ENCODE measurements at places on chromosomes 5 and 9.

DNA sequence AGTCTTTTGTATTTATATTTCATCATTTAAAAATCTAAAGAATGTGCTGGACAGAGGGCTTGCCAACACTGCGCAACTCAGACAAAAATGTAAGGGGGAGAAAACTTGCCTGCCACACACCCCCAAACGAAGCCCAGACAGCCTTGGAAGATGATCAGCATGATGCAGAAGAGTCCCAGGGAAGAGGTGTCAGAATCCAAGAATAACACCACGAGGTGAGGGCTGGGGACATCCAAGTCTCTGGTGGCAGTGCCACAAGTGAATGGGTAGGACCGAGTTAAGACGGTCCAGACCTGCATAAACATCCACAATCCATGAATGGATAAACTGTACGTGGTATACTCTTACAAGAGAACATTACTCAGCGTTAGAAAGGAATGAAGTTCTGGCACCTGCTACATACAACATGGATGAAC, 10.4 kb downstream of the EPB41L4B start:
- DNase-seq: no peak

- DNase-seq: no peak
These were observed 310.3 kb downstream of the TRIM36 start for GRCh38 chr5:114859438-114859735.

DNA sequence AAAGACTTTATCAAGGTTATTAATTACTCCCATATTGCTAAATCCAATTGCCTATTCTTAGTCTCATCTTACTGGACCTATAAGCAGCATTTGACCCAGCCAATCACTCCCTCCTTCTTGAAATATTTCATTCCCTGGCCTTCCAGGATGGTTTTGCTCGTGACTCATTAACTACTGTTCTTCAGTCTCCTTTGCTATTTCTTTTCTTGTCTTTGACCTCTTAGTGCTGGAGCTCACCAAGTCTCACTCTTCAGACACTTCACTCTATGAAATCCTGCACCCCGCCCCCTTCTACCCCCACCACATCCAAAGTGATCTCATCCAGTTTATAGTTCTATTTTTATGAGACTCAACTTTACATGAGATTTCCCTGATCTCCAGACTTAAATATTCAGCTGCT, 803.1 kb upstream of the WWC1 start:
- DNase-seq: no peak

- no peak for DNase-seq
These were observed 438.1 kb downstream of the MAT2B start for GRCh38 chr5:163943546-163943945.

DNA sequence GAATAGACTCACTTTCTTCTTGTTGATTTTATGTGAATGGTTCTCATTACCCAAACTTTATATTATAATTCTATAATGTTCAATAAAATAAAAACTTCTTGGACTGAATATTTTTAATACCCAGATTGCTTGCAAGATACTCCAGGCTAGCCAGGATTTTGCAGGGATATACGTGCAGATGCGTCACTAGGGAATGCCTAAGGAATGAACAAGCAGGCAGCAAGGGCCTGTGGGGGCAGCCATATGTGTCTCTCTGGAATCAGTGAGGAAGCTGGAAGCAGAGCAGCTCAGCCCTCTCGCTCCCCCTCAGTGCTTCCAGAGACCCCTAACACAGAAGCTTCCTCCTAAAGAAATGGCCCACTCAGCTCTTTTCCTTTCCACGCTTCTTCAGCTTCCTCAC, 457.4 kb downstream of the CCDC171 start:
- DNase-seq: no peak

DNA sequence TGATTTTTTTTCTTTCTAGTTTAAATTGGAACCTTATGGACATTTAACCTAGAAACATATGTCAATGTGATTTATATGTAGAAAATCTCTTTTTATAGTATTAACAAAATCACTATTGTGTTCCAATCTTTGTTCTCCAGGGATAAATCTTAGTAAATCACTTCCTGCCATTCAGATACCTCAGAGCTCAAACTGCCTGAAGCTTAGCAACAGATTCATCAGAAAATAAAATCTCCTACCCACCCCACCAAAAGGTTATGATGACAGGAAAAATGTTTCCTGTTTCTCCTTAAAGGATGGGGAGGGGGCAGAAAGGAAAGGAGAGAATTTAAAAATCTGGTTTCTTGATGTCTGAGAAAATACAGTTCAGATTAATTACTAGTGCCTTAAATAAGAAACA, 105.0 kb upstream of the TUT7 start:
- no peak for DNase-seq

DNA sequence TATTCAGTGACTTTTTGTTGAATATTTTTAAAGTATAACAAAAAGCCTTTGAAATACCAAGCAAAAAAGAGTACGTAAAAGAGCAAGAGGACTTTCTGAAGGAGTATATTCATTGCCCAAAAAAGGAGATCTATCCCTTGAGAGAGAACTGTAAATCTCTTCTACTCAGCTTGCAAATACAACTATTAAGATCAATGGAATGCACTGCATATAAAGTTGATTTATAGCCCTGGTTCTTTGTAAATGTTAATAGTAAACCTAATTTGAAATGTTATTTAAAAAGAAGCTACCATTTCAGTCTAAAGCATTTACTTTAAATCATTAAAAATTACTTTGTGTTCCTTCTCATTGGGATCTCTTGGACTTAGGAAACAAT, 168.1 kb downstream of the PDE4D start:
- peak; percentile 68 for DNase-seq

- DNase-seq: no peak
These were observed 128.1 kb downstream of the GIN1 start for GRCh38 chr5:102991802-102992201.

DNA sequence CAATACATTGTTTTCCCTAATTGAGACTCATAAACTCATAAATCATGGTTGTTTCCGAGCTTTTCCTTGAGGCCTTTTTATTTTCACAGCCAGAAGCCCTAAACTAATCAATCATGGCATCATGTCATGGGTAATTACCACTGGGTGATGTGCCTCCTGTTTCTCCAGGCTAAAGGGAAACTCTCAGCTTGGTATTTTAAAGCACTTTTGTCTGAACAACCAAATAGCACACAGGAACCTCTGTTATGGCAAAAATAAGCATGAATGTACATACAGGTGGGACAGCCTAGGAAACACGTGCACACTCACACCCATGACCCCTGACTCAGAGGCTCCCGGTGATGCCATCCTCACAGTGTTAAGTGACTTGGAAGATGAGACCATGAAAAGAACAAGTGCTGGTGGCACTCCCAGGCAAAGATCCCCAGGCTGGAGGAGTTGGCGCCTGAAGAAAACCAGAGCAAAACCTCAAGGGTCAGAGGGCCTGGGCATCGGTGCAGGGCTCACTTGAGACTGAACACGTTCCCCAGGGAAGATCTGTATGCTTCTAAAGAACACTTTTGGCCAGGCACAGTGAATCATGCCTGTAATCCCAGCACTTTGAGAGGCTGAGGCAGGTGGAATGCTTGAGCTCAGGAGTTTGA, 154.3 kb downstream of the ROR2 start:
- DNase-seq: no peak

DNA sequence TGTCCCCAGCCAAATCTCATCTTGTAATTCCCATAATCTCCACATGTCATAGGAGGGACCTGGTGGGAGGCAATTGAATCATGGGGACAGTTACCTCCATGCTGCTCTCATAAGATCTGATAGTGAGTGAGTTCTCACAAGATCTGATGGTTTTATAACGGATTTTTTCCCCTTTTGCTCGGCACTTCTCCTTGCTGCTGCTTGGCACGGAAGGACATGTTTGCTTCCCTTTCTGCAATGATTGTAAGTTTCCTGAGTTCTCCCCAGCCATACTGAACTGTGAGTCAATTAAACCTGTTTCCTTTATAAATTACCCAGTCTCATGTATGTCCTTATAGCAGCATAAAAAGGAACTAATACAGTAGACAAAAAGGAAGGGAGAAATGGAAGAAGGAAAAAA, 76.7 kb upstream of the CCNG1 start:
- DNase-seq: no peak

GRCh38 chr5:75993643-75994520, 89.3 kb upstream of the SV2C start:
- DNase-seq: no peak

GRCh38 chr9:78035383-78035993, 3.9 kb upstream of the GNAQ start:
- DNase-seq: peak; percentile 45

DNA sequence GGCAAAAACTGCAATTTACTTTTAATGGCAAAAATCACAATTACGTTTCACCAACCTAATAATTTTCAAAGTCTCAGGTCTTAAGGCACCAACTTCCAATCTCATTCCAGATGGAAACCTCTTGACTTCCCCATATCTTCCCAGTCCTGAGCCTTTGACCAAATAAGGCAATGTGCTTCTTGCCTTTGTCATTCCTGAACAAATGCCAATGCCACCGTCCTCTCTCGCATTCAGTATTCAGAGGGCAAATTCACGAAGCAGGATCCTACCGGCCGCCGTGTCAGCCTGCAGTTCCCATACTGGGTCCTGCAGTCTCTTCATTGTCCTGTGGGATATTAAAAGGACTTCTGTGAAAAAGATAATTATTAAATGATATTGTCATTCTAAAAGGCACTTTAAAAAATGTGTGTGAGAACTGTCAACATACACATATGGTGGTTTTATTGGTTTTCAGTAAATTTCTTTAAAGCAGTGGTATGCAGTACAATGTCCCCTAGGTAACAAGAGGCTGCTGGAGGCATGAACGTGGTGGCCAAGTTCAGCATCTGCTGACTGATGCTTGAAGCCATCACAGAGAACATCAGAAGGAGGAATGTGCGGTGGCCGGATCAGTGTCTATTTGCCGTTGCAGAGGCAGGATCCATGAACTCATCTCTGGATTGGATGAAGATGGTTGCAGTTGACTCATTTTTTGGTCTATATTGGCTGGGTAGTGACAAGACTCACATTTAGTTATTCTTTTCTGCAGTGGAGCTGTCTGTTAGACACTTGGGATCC, 101.4 kb upstream of the IRX4 start:
- no peak for DNase-seq

GRCh38 chr5:160641405-160641804, 210.6 kb downstream of the ATP10B start:
- DNase-seq: no peak

DNA sequence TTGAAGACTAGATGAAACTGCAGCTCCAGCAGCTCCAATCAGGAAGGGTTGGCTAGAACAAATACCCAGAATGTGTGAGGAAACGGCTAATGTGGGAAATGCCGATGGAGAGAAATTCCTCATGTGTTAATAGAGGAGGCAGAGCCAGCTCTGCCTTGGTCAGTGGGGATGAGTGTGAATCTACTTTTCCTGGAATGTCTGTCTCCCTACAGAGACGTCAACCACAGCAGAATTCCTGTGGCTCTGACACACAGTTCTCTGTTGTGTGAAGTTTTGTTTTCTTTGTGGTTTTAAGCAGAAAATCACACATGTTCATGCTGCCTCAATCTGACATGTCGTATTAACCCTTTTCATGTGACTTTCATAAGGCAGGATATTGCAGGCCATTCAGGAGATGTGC, 476.6 kb upstream of the WWC1 start:
- DNase-seq: peak; percentile 99

DNA sequence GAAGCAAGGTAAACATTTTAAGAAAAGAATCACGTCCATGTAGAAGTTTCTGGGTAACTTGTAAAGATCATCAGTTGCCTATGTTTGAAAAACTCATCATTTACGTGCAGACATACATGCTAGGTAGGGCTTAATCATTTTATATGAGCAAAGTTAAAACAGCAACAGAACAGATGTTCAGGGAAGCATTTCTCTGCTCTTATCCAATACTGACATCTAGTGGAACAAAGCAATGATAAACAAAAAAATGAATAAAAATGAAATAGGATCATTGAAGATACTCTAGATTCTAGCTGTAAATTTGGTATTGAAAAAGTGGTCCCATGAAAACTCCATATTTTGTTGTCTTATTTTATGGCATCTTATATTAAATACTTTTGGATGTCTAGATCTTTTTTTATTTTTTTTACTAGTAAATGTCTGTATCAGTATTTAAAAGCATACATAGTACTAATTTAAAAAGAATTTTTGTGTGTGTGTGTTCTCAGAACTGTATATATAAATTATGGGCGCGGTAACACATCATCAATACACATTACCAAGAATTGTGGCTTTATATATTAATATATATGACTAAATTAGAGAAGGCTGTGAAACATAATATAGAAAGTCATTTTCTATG, 1050.2 kb downstream of the CDH12 start:
- no peak for DNase-seq

GRCh38 chr9:133182151-133182550, 18.4 kb upstream of the GBGT1 start:
- DNase-seq: no peak

- no peak for DNase-seq
These were observed 2.5 kb upstream of the TCF7 start for GRCh38 chr5:134111741-134112647.

DNA sequence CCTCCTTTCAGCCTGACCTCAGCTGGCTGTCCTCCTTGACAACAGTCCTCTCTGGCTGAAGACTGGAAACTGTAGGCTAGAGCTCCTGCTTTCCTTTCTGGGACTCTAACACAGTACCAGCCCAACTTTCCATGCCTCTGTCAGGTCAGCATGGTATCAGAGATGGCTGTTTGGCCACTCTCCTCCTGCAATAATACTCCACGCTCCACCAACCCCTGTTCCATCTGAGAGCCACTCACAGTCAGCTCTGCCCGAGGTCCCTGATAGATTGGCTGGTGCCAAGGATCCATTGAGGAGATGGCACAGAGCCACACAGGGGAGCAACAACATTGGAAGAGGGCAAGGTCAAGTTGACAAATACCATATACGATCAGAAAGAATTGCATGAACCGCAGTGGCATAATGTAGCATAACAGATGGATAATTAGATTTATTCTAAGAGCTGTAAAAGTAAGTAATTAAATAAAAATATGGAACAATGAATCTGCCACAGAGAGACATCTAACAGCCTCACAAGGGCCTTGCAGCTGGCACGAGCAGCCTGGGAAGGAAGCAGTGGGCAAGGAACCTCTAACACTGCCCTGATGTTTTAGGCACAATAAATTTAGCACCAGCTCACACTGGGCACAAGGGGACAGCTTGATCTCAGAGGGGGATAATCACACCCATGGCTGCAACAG, 94.3 kb upstream of the LRRTM2 start:
- DNase-seq: no peak

GRCh38 chr5:157596487-157596886, 20.9 kb upstream of the ADAM19 start:
- no peak for DNase-seq

GRCh38 chr9:2720179-2720654, 2.9 kb downstream of the KCNV2 start:
- DNase-seq: no peak

DNA sequence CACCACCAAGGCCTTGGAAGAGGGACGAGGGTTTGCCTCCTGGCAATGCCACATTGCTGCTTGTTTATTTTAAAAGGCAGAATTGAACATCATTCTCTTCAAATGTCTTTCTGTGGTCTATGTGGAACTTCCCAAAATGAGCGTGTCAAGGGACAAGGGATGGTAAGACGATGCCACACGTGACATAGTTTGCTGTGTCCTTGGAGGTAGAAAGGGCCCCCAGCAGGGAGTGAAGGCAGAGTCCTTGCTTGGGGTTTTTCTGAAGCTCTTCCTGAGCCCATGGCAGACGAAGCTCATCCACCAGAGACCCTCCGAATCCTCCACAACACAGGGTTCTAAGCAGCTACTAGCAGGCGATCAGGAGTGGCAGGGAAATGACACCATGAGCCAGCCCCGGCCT, 28.3 kb downstream of the PRRX2 start:
- DNase-seq: no peak

- no peak for DNase-seq
These were observed 76.1 kb upstream of the SH3PXD2B start for GRCh38 chr5:172530406-172530805.

GRCh38 chr5:172079876-172080275, 73.4 kb upstream of the FBXW11 start:
- no peak for DNase-seq

- no peak for DNase-seq
These were observed 257.8 kb downstream of the COX7C start for GRCh38 chr5:86875539-86875938.

Measured in AG04449 (cell line).